ENCODE measurements at places on chromosomes 7 and 10.

GRCh38 chr10:12590675-12591659 is 241.6 kb downstream of the CAMK1D start:
- no peak for DNase-seq

GRCh38 chr7:47552621-47553020 is 29.3 kb downstream of the TNS3 start:
- DNase-seq, result peak; percentile 19

DNA sequence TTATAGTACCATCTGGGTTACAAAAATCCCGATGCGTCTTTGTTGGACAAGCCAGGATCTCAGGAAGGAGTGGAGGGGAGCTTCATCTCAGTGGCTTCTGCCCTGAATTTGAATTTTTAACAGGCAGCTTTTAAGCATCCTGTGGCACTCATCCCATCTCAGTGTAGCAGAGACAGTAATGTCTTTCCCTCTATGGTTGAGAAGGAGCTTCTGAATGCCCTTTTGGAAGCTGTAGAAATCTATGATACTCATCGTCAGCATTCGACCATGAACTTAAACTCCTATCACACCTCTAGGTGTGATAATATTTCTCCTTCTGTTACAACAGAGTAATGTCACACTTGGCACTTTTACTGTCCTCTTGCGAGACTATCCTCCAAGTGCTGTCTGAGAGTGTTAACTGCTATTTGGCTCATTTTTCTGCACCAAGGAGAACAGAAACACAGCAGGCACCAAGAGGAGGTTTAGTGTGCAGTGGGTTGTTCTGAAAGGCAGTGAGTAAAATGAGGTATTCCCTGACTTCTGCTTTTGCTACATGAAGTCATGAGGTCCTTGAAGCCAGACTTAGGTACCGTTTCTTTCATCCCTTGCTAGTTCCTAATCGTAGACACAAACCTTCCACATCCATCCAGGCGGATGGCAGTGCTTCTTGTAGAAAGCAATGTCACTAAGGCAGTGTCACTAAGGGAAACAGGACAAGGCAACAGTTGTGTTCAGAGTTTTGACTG is 177.4 kb downstream of the CELF2 start:
- DNase-seq, result no peak

GRCh38 chr10:90977162-90977854 is 56.4 kb upstream of the ANKRD1 start:
- DNase-seq, result no peak

All from dermis blood vessel endothelial cell (primary cell).